H9 (cell line): ENCODE measurements at places on chromosomes 2 and 18. TPM values are rescaled to one million over a fixed set of nuclear protein-coding genes. Genes with fewer than 3 reads are reported as not detected.

Gene SNTG2
- total RNA-seq = 12.7 and 13.2 TPM in 2 replicates

Gene NXPH2
- 1.3 and 1.8 TPM in 2 replicates for total RNA-seq

Gene ECEL1
- 8.2 and 8.4 TPM in 2 replicates for total RNA-seq

DNA sequence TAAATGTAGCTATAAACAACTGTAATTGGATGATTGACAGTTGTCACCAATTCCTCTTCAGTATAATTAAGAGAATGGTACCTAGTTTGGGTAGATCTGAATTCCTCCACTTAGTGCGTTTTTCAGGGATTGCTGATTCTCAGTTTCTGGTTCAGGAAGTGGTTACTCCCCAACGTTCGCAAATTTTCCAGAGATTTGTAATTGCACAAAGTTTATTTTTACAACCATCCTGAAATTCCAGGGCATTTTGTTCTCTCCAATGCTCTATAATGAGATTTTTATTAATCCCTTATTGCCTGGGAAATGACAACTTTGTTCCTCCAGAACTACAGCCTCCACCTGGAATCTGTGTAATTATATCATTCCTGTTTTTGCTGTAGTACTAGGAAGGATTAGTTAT lies 710.6 kb upstream of the ZEB2 start:
- no peaks in the 10 kb centered on the region for H3K4me1 ChIP-seq
- H3K4me3 ChIP-seq = no peak overlapping the region
- no peaks in the 10 kb centered on the region for H3K36me3 ChIP-seq
- H3K27me3 ChIP-seq = no peaks in the 10 kb centered on the region
- no peak for DNase-seq
- H3K27ac ChIP-seq = no peak overlapping the region

DNA sequence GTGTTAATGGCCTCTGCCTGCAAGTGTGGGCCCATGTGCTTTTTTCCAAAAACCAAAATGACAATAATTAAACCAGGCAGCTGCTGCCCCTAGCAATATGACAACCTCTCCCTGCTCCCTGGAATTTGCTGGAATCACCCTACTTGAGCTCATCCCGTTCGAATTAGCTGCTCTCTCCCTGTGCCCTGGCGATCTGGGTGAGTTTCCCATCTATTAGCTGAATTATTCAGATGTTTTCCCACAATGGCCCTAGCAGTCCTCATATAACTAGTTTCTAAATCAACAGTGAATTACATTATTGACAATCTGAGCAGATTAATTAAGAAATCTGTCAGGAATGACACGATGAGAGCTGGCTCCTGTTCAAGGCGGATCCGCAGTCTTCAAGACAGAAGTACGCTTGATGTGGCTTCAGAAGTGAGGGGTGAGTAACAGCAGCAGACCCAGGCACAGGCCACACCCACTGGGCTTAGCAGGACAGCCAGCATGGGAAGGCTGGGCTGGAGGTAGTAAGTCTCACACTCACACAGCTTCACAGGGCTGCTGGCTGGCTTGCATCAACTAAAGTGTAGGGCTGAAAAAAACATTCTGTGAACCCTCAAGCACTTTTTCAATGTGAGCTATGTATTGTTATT lies 366.2 kb upstream of the ID2 start:
- DNase-seq = peak; percentile 57
- peaks cover 2% of the 10 kb centered on the region; the same call in 1 of the 2 replicates for H3K36me3 ChIP-seq
- no peaks in the 10 kb centered on the region for H3K27me3 ChIP-seq
- no peak overlapping the region for H3K27ac ChIP-seq

DNA sequence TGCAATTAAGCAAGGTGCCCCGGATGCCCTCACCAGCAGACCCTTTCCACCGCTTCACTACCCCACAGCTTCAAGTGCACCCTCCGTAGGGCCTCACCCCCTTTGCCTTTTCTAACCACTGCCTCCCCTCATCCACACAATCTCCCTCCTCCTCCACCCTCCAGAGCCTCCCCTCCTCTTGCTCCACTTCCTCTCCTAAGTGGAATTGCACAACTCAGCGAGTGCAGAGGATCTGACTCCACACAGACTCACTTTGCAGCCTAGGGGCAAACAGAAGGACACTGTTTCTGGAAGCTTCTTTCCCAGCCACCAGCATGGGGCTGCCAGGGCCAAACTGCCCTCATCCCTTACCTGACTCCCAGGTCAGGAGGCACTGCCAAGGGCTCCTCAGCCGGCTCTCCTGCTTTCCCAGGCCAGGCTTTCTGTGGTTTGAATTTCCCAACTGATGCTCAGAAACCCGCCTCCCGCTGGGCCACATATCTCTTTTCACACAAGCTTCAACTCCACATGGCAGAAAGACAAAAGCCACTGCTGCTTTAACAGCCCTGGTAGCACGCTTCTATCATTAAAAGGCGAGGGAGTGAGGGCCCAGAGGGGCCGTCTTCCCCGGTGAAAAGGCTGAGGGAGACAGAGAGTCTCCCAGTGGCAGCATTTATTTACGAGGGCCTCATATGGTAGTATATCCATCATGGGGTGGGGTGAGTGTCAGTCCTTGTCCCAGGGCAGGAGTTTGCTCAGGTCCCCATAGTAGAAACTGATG lies 74.7 kb upstream of the MGAT4A start:
- H3K36me3 ChIP-seq = no peaks in the 10 kb centered on the region
- no peak overlapping the region for H3K4me3 ChIP-seq
- no peak for DNase-seq
- no peaks in the 10 kb centered on the region for H3K4me1 ChIP-seq
- H3K27ac ChIP-seq = no peak overlapping the region

DNA sequence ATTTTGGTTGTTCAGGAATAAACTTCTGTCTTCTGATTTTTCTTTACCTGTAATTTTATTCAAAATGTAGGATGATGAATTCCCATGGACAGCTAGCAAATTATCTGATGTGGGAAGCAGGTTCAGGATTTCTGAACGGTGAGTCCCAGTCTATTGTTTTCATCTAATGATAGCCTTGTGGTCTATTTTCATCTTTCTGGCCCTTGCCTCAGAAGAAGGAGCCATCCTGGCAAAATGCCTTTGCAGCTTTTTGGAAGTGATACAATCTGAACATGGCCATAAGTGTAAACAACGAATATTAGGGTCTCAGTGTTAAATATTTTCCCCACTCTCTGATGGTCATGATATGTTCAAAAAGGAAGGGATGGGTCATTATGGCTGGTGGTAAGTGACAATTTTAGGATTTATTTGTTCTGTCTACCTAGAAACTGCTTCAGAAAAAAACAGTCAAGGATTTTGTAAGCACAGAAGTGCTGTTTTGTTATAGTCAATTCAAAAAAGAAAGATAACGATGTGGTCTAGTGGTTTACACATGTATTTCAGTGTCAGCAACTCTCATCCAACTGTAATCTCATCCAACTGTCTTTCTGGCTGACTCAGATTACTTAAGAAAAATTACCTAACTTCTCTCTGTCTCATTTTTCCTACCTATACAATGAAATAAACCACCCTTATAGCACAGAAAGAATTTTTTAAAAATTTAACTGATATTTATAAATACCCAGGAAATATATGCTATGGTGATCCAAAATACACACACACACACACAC lies 272.6 kb upstream of the ERBB4 start:
- H3K4me3 ChIP-seq = no peak overlapping the region
- no peaks in the 10 kb centered on the region for H3K36me3 ChIP-seq
- no peak overlapping the region for H3K27ac ChIP-seq
- no peak for DNase-seq
- no peaks in the 10 kb centered on the region for H3K4me1 ChIP-seq

GRCh38 chr2:19478409-19478808 lies 120.0 kb upstream of the OSR1 start:
- no peaks in the 10 kb centered on the region for H3K27me3 ChIP-seq
- no peak for DNase-seq
- H3K27ac ChIP-seq = no peak overlapping the region
- H3K36me3 ChIP-seq = no peaks in the 10 kb centered on the region
- no peak overlapping the region for H3K4me3 ChIP-seq
